AG09319 (cell line): ENCODE measurements at places on chromosomes 12 and 14.

- no peak for DNase-seq
Measured at GRCh38 chr12:85484387-85484786, 204.4 kb downstream of the ALX1 start.

DNA sequence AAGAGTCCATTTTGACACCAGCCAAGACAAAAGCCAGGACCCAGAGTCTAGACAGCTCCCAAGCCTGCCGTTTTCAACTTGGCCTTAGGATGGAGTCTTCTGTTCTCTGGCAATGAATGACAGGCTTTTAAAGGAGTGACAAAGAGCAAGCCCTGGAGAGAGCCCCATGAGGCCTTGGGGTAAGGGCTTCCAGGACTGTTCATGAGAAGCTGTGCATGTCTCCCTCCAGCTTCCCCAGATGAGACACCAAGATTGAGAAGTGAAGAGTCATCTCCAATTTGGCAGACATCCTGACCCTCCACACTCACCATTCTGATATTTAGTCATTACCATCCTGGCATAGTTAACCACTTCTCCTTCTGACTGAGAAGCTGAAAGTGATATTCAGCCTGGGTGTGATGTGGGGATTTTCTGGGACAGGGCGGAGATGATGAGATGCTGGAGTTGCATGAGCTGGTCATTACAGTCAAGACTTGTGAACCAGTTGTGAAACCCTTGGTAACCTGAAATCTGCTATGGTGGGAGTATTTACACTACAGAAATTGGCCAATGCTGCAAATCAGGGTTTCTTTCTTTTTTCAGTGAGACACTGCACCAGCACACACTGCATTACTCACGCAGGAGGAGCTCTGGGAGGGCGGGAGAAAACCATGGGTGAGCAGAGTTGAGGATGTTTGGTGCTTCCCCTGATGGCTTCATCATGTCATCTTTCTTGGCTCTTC is 77.8 kb downstream of the VCPKMT start:
- DNase-seq = peak; percentile 80

- no peak for DNase-seq
Measured at GRCh38 chr14:39043352-39043943, 59.6 kb downstream of the SEC23A start.

- DNase-seq = peak; percentile 88
Measured at GRCh38 chr12:49783917-49784676, 42.7 kb downstream of the TMBIM6 start.

DNA sequence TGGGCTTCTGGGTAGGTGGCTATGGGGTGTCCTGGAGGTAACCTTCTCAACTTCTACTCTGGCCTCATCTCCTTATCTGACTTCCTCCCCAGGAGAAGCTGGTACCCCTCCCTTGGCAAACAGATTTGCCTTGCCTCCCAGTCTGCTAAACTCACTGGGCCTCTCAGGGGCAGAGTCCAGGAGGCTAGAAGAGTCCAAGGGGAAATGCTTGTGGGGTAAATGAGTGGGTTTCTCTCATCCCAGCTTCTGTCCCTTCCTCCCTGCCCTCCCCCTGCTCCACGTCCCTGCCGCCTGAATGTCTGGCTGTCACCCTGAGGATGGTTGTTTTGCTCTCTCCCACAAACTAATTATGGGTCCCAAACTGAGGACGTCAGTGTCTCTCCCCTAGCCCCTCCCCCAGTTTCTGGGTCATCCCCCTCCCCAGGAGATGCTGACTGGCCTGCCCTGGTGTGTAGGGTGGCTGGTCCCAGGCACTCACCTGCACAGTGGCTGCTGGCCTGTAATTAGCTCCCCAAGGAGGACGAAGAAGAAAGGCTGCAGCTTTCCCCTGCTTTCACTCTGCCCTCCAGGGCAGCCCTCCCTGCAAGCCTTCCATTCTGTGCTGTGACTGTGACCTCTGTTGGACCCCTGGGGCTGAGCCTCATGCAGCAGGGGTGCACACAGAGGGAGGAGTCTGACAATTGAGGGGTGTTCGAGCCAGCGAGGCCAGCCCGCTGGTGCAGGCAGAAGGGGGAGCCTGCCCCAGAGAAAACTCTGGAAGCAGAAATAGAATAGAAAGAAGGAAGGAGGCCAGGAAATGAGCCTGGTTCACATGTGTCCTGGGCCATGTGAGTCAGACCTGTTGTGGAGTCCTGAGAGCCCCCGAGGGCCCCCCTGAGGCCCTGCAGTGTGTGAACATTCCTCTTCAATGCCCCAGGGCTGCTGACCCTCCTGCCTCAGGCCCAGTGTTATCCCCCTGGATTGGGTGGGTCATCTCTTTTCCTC is at the start of gene LRP1-AS:
LRP1-AS (minus strand) TSS at position 659 of the 984 bp plus-strand sequence.
- no peak for DNase-seq

DNA sequence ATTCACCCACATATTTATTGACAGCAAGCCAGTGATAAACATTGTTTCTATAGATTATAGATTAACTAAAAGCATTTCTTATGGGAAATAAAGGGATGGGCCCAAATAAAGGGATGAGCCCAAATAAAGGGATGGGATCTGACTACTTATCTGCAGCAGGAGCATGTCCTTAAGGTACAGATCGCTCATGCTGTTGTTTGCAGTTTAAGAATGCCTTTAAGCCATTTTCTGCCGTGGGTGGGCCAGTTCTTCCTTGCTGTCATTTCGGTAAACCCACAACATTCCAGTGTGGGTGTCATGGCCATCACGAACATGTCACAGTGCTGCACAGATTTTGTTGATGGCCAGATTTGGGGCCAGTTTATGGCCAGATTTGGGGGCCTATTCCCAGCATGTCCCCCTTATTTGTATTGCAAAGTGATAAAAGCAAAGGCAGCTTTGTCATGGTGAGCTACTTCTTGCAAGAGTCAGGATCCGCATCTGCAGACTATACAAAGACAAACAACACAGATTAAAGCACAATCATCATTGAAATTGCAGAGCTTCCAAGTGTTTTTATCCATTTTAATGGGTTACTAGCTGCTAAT is 700.7 kb downstream of the LRFN5 start:
- no peak for DNase-seq

DNA sequence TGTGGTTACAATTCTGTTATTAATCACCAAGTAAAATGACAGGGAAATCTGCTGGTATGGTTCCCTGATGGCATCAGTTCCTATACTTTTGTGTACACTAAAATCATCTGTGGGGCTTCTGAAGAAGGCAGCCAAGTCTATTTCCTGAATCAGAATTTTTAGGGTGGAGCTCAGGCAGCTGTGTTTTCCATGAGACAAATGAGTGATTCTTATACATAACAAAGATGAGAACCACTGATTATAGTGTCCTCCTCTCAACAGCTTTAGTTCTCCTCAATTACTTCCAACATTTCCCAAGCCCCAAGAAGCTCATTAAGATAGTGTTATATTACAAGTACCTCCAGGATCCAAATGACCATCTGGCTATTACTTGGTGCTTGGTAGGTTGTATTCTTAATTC is 64.5 kb upstream of the USP44 start:
- no peak for DNase-seq

DNA sequence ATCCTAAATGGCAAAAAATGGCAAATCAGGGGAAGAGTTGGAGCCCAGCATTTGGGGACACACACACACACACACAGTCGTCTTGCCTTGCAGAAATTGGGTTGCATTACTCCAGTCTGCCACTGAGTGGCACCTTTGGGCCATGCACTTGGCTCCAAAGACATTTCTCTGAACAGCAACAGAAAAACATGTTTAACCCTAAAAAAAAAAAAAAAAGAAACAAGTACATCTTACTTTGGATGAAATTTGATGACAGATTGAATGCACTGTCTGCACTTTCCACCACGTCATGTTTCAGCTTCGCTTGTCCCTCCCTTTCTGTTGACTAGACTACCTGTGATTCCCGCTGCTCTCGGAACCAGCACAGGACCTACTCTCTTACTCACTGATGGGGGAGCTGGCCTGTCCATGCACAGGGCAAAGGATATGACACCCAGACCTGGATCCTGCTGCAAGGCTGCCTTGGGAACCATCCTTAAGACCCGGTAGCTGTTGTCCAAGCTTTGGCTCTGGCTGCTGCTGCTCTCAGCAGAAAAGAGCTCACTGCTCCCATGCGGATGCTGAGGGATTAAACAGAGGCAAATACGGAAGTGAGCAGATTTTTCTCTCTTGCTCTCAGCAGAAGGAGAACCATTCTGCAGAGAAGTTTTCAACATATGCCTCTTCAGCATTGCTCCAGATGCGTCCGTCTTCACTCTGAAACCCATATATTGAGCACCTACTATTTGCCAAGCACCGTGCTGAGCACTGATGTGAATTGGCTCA is 376.8 kb downstream of the DPF3 start:
- peak; percentile 74 for DNase-seq

DNA sequence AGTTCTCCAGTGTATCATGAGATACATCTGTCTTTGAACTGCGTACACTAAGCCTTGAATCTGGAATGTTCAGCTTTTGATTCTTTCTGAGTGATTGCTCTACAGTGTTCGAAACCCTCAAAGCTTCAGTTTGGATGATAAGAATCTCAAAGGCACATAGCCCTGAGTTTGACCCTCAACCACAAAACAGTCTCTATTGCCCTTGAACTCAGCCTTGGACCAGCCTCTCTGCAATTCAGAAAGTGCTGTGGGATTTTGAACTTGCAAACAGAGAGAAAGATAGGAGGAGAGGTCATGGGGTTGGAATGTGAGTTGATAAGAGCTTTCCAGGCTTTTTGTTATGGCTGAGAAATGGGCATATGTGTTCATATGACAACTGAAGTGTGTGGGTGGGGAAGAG is 100.3 kb downstream of the MYRFL start:
- DNase-seq = no peak

GRCh38 chr12:1330477-1330827 is 263.9 kb downstream of the FBXL14 start:
- DNase-seq = no peak

DNA sequence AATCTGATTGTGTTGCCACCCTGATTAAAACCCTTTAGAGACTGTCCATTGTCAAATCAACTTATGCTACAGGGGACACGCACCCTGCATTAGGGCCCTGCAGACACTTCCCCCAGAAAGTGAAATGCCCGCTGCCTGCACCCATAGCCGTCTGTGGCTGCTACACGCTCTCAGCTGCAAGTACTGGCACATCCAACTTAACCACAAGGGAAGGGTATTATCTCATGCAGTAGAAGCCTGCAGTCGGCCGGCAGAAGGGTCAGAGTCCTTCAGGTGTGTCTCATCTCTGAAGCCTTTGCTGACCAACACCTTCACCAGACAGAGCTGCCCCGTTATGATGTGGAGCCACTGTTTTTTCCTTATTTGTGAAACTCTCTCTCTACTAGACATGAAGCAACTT is 20.8 kb downstream of the CFAP251 start:
- DNase-seq = no peak

GRCh38 chr14:53331921-53332320 is 178.8 kb upstream of the DDHD1 start:
- DNase-seq = no peak

DNA sequence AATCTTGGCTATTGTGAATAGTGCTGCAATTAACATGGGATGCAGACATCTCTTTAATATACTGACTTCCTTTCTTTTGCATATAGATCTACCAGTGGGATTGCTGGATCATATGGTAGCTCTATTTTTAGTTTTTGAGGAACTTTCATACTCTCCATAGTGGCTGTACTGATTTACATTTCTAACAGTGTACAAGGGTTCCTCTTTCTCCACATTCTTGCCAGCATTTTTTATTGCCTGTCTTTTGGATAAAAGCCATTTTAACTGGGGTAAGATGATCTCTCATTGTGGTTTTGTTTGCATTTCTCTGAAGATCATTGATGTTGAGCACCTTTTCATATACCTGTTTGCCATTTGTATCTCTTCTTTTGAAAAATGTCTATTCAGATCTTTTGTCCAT is 8.4 kb downstream of the AMDHD1 start:
- DNase-seq = no peak

GRCh38 chr12:68622250-68622649 is 11.6 kb downstream of the RAP1B start:
- DNase-seq = no peak

DNA sequence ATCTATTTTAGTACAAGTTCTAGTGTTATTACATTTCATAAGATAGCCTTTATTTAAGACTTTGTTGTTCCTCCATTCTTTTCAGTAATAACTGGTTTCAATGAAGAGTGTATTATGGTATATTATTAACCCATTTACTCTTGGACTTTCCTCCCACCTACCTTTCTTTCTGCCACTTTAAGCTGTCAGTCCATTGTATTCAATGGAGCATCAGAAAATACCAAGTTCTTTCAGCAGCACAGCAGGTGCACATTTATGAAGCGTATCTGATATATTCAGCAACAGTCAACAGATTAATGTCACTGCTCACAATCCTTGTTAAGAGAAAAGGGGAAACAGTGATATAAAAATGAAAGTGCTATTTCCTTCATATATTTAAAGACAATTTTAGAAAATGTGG is 660.9 kb downstream of the C12orf50 start:
- DNase-seq = no peak

DNA sequence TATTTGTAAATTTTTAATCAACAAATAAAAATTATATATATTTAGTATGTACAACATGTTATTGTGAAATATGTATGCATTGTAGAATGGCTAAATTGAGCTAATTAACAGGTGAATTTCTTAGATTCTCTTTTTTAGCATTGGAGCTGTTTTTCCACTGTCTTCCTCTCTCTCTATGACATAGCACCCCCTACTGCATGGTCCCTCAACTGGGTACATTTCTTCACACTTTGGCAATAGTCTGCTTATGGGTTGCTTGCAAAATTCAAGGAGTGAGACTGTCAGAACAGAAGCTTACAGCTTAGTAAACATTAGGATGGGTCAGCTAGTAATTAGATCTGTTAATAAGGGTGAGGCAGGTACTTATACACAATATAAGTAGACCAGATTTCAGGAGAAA is 658.5 kb upstream of the MGAT4C start:
- peak; percentile 0 for DNase-seq
